ENCODE measurements at places on chromosomes 2 and 18.

- DNase-seq, result no peak
Measured at GRCh38 chr18:51330148-51330547, 132.7 kb upstream of the MEX3C start.

GRCh38 chr2:38159597-38159996, 83.6 kb upstream of the CYP1B1 start:
- no peak for DNase-seq

- no peak for DNase-seq
Measured at GRCh38 chr2:163834221-163834620, 98.4 kb upstream of the FIGN start.

DNA sequence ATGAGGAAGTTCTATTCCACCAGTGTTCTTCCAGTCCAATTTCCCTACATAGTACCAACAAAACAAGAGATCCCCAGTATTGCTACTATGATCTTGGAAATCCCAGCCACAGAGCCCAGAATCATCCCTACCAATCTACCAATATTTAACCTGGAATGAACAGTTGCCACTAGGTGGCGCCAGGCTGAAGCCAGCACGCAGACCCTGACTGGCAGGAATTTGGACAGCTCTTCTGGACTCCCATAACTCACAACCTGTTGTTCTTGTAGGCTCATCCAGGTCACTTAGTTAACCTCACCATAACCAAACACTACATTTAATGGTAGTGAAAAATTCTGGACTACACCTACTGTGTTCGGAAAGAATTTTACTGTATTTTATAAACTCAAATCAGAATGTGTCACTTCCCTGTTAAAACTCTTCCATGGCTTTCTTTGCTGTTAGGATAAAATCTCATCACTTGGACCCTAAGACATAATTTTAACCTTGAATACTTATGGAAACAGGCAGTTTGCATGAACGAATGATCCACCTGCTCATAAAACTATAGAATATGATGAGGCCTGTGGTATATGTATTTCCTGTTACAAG, 59.8 kb upstream of the SLC38A11 start:
- DNase-seq, result no peak

DNA sequence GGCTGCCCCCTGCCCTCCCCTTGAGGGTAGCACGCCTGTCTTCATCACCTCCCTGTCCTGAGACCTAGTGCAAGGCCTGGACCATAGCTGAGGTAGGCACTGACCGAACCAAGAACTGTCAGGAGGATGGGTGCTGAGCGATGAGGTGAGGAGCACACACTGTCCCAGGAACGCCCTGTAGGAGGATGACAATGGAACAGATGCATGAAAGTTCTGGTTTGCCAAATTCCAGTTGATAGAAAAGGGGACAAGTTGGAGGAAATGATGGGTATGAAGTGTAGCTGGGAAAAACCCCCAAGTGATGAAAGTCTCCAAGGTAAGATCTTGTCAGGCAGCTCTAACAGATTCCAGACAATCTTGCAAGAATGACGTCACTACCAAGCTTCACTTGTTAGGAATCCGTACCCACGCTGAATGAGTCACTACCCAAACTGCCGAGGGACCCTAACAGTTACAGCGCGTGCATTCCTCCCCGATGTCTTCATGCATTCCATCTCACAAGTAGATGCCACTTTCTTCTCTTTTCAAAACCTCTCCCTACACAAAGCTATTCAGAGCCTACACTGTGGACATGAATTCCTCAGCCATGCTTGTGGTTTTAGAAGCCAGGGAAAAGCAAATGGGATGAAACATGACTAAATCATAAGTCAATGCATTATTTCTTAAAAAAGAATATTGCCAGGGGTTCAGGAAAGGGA, 27.6 kb downstream of the MRPL33 start:
- no peak for DNase-seq

GRCh38 chr2:195486987-195487644, 169.9 kb upstream of the SLC39A10 start:
- DNase-seq, result no peak

- DNase-seq, result no peak
Measured at GRCh38 chr2:5026571-5027234, 665.5 kb upstream of the SOX11 start.

DNA sequence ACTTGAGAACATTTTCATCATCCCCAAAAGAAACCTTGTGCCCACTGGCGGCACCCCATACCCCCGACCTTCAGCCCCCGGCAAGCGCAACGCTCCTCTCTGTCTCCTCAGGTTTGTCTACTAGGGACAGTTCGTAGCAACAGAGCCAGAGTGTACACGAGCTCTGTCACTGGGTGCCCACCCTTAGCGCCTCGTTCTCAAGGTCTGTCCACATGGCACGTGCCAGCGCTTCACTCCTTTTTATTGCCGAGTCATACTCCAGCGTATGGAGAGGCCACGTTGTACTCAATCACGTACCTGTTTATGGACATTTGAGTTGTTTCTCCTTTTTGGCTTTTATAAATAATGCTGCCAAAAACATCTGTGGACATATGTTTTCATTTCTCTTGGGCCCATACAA, 30.3 kb upstream of the GPC1 start:
- DNase-seq, result no peak

- DNase-seq, result no peak
Measured at GRCh38 chr2:138648606-138649005, 131.6 kb downstream of the NXPH2 start.

GRCh38 chr18:35086704-35087103, 45.5 kb downstream of the MAPRE2 start:
- no peak for DNase-seq

DNA sequence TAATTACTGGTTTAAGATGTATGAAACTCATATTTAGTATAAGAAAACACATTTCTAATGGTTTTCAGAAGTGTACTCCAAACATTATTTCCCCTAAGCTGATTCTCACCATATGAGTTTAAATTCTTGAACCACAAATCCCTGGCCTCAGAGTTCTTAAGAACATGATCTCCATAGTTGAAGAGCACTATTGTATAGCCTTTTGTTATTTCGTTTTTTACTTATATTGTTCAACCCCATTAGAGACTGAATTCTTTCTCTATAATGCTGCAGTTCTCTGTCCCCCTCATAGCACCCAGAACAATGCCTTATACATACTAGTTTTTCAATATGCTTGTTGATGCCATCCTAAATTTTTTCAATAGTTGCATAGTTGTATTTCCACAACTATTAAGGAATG, 85.5 kb upstream of the TMEM17 start:
- DNase-seq, result no peak

DNA sequence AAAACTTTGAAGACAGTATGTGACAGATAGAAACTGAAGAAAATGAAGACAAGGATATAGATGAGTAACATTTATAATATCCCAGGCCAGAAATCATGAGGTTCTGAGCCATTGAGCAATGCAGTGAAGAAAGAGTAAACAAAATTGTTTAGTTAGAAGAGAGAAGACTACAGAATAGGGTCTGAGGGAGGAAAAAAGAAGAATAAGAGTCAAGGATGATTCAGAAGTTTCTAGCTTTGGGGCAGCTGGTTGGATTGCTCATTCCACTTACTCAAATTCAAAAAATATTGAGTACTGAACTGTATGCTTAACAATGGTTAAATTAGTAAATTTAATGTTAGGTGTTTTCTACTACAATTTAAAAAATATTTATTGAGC, 155.0 kb upstream of the OTX1 start:
- DNase-seq, result no peak

DNA sequence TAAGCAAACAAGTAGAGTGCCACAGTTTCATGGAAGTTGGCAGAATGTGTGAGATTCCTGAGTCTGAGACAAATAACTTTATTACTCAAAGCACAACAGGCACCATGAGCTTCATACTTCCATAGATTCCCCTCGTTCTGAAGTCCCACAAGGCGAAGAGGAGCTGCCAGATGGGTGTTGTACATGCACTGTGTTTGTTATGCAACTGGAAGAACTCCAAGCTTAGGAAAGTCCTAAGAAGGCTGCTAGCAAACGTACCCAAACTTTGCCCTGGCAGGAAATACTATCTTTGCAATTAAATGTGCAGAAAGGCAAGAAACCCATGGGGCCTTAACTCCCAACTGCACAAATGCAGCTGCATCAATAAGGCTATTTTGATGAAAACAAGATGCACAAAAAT, 1.6 kb upstream of the GCA start:
- DNase-seq, result no peak

DNA sequence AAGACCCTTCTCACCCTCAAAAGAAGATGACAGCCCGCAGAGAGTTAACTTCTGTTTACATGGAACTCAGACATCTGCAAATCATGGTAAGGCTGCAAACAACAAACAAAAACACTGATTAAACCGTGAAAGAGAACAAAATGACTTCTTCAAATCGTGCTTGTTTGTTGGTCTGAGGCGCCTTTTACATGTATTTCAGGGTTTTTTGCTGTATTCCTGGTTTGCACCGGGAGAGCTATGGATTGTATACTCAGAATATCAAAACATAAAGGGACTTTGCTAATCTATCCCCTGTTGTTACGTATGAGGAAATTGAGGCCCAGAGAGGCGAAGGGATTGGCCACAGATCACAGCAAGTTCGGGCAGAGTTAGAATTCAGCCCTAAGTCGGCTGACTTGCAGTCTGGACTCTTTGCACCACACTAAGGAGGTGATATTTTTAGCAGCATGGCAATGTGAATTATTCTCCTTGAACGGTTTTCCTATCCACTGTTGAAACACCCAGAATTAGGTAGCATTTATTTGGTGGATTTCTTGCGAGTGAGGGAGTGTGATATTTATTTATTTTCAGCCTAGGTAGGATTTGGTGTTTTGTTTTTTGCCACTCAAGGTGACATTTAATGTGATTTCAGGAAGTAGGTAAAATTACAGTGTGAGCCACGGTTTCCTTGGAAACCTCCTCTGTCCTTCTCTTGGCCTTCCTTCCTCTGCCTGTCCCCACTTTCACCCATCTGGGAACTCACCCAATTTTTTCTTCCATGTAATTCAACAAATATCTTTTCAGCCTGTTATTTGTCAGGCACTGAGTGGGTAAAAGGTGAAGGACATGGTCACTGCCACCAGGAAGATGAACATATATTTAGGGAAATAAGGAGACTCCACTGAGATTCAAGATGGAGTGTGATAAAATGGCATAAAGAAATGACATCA, 980 bp upstream of the PDE6D start:
- DNase-seq, result no peak

DNA sequence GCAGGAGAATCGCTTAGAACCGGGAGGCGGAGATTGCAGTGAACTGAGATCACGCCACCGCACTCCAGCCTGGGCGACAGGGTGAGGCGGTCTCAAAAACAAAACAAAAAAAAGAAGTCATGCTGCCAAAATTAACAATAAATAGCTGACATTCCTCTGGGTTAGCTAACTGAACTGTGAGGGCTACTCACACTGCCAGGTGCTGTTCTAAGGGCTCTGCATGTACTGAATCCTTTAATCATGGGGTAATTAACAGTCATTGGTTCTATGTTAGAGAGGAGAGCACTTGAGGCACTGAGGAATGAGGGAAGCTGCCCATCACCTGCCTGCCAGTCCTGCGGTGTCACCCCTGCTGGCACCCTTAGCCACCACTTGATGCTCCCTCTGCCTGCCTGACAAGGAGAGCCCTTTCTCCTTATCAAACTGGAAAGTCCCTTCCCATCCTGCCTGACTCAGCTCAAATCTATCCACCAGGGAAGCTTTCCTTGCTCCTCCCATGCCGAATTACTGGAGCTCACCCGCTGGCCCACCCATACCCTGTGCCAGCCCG, 73.0 kb upstream of the RIOK3 start:
- no peak for DNase-seq

- DNase-seq, result peak; percentile 17
Measured at GRCh38 chr2:237879058-237879430, 19.6 kb downstream of the RAMP1 start.

DNA sequence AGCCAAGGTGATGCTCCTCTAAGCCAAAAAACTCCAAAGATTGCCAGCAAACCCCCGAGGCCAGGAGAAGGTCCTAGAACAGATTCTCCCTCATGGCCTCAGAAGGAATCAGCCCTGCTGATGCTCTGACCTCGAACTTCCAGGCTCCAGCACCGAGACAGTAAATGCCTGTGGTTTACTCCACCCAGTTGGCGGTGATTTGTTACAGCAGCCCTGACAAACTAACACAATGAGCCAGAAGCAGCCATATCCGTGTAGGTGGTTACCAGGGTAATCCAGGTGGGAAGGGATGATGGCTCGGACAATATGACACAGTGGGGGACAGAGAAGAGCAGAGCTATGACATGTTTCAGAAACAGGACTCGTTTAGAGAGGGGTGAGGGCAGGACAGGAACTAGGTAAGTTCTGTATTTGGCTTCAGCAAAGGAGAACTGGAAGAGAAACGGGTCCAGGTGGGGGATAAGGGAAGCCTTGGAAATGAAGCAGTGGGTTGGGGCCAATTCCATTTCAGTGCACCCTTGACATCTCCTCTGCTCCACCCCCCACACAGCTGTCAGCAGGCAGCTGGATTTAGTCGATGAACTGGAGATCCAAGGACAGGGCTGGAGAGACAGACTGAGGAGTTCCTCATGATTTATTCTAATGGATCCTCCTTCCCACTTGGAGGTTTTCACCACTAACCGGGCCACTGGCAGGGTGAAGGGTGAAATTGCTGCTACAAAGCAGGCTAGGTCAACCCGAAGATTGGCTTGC, 179.7 kb upstream of the SH3BP4 start:
- DNase-seq, result no peak

GRCh38 chr2:162018530-162018929, 55.5 kb downstream of the DPP4 start:
- no peak for DNase-seq

GRCh38 chr2:207474863-207475485, 54.8 kb upstream of the CREB1 start:
- DNase-seq, result no peak

DNA sequence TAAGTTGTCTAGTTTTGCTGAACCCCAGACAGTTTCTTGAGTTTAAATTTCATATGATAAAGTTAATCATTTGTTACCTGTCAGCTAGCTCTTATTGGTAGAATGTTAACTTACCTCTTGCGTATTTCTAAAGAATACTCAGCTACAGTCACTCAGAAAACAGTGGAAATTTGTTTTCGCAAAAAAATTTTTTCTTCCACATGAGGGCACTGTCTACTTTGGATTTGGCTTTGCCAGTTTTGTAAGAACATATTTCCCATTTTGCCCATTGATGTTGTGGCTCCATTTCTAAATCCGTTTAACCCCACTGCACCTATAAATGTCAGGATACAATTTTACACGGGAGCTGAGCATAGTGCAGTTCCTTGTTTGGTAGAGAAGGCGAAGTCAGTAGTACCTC, 19.1 kb upstream of the GCFC2 start:
- no peak for DNase-seq

DNA sequence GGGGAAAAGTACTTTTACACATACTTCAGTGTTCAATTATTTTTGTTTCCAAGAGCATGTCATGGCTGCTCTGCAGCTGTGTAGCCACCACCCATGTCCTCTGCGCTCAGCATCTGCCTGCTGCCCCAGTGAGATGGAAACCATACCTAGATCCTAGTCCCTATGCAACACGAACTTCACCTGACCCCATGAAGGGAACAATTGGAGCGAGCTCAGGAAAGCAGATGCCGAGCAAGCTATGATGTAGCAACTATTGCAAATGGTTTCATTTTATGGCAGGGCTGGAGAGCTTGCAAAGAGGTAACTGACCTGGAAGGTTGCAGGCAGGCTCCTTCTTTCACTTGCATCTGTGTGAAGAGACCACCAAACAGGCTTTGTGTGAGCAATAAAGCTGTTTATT, 1.3 kb upstream of the CCDC141 start:
- no peak for DNase-seq

GRCh38 chr2:239953418-239954061, 71.6 kb downstream of the NDUFA10 start:
- no peak for DNase-seq
